ENCODE measurements at places on chromosomes 12 and 14.
A peak's percentile ranks its signal among the peaks of the same experiment; 100 is the strongest.

DNA sequence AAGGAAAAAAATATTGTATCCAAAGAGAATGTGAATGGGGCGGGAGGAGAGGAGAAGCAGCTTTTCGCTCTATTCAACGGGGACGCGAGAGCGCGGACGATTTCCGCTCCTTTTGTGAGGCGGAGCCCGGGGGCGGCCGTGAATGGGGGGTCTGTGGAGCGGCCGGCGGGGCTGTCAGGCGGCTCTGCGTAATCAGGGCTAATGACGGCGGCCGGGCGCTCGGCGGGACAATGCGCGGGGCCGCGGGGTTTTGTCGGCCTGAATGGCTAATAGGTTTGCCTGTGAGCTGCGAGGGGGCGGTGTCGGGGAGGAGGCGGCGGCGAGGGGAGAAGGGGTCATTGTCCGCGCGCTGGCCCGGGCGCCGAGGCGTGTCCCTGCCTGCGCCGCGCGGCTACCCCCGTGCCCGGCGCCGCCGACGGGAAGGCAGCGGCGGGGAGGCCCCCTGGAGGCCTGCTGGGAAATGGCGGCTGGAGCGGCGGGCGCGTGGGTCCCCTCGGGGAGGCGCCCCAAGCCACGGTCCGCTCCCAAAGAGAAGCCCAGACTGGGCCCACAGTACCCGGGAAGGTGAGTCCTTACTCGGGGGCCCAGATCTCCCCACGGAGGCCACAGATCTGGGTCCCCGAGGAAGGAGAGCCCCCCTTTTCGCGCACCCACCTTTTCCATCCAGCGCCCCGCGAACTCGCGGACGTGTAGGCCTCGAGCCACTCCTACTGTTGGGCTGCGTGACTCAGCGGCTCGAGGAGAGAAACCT lies 6.0 kb downstream of the SIX6 start:
- DNase-seq = no peak

DNA sequence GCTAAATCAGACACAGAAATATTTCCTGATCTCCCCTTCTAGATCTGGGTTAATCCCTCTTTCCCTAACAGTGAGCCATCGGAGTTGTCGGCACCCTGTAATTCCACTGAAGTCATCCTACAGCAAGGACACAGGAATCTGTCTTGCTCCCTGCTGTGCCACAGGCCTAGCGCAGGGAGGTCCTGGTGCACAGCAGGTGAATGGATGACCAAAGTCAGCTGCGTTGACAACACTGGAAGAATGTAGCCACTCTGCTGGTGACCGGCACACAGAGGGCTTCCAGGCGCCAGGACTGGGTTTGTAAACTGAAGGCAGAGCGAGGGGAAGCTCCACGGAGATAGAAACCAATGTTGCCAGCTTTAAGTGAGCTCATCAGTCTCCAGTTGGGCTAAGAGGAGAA lies 23.6 kb downstream of the TMEM229B start:
- DNase-seq = no peak

- no peak for DNase-seq
Measured at GRCh38 chr14:96040828-96041371, 1.7 kb downstream of the C14orf132 start.

- no peak for DNase-seq
Measured at GRCh38 chr12:11749943-11750690, 100.6 kb downstream of the ETV6 start.

DNA sequence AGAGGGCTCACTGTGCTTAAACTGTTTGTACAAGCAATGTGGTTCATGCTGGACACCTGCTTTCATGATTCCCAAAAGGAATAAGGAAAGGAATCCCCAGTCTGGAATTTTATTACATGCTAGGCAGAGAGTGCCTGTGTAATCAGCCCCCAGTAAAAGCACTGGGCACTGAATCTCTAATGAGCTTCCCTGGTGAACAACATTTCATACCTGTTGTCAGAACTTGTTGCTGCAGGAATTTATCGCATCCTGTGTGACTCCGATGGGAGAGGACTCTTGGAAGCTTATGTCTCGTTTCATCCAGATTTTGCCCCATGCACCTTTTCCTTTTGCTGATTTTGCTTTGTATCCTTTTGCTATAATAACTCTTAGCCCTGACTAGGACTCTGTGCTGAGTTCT lies 190.2 kb upstream of the HMGA2 start:
- DNase-seq = no peak

DNA sequence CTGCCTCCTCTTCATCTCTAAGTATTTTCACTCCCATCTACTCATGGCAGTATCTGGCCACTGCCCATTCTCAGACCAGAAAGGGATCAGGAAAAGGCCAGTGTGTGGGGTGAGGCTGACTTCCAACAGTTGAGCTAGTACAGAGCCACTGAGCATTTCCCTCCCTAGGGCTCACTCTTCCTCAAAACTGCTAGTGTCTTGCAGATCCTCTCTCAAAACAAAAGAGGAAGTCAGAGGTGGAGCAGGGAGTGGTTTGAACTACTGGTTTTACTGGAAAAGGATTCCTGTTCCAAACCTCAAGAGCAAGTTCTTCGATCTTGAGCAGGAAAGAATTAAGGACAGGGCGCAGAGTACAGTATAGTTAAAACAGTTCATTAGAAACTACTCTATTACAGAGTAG lies 11.7 kb upstream of the RNASE10 start:
- no peak for DNase-seq

GRCh38 chr12:97306147-97306546 lies 156.5 kb upstream of the RMST start:
- no peak for DNase-seq

DNA sequence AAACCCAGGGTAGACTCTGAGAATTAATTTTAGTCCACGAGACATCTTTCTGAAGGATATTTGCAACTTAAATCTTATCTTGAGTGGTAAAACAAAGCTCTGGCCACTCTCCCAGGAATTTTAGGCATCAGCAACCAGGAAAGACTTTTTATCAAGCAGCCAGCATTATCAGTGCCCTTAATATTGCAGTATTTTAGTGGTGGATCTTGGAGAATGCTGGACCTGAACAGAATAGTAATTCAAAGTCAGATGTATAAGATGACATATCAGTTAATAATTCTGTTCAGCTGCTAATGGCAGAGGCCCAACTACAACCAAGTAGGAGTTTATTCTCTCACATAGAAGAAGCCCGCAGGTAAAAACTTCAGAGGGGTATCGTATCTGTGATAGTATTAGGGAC lies 59.0 kb upstream of the CRY1 start:
- DNase-seq = no peak

DNA sequence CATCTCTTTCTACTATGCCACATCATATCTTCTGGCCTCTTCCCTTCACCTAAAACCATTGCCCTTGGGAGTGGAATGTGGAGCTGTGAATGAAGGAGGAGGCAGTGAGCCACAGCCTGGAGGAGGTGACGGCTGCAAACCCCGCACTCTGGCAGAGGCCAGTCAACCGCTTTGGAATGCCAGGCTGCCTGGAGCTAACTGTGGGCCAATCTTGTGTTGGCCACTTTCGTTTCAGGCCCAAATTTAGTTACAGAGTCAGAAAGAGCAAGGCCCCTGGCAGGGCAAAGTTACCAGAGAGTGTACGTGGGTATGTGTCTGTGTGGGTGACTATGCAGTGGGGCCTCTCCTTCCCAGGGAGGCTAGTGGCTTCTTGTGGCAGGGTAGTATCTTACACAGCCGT lies 40.1 kb downstream of the CACNA1C start:
- no peak for DNase-seq

DNA sequence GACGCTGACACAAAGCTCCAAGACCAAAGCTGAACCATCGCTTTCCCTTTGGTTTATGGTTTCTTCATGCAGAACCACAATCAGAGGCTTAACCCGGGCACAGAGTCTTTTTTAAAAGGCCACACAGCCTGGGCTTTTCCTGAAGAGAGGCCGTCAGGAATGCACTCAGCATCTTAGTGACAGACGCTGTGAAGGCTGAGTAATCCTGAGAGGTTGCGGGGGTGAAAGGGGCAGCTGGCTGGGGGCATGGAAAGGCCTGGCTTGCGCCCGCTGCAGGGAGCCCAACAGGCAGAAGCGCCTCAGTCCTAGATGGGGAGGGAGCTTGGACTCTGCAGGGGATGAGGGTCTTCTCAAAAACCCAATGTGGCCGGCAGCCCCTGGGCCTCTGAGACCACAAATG lies 13.6 kb downstream of the CTDSP2 start:
- DNase-seq = no peak

DNA sequence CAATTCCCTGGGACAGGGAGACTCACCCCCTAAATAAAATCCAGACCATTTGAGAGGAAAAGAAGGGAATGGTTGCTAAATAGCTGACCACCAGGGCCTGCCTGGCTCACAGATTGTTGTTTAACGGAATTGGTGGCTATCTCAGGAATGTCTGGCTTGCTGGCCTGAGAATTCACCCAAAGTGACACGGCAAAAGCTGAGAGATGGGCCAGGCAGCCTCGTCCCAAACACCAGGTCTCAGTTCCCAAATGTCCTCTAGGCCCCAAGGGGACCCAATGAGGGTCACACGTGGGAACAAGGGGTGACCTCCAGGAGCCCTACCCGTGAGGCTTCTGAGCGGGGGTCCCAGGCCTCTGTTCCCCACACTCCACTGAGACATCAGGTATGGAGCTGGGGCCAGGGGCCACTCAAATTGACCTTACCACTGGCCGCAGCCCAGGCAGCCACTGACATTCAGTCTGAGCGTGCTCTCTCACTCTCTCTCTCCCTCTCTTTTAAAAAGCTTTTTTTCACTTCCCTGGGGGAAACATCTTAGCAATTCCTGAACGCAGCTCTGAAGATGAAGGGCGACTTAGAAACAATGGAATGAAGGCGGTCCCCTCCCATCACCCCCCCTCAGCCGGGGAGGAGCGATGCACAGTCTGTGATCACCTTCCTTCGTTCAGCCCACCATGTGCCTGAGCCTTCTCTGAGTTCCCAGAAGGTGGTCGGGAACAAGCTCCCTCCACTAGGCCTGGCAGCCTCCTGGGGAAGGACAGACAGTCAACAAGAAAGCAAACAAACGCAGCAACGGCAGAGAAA lies 131.2 kb downstream of the SCARB1 start:
- DNase-seq = no peak

DNA sequence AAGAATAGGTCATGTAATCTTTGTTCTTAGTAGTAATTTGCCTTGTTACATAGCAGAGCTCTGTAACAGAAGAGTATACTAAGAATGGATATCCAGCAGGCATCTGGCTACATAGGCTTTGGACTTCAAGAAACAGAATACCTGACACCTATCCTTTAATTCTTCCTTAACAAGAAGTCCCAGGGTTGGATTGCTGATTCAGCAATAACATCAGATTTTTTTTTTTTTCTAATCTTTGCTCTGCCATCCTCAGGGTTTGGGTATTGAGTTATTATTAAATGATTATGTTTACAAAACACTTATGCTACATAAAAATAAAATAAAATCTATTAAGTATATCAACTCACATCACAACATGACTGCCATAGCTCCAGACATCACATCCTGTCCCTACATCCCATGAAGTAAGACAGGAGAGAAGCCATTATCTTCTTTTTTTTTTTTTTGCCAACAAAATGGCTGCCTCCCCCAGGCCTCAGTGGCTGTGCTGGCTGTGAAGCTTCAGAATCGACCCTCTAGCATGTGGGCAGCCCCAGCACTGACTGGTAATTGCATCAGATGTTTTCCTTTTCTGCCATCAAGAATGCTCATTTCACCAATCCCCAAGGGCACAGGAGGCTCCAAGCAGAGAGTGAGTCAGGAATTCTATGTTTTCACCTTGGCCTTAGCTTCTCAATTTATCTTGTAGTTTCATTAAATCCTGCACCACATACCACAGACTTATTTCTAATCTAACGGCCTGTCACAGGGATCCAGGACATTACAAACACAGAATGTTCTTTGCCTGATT lies 186.2 kb downstream of the DICER1 start:
- DNase-seq = no peak

- DNase-seq = no peak
Measured at GRCh38 chr14:63245893-63246292, 41.6 kb downstream of the RHOJ start.

- DNase-seq = no peak
Measured at GRCh38 chr12:105334001-105334400, 3.5 kb downstream of the C12orf75 start.

DNA sequence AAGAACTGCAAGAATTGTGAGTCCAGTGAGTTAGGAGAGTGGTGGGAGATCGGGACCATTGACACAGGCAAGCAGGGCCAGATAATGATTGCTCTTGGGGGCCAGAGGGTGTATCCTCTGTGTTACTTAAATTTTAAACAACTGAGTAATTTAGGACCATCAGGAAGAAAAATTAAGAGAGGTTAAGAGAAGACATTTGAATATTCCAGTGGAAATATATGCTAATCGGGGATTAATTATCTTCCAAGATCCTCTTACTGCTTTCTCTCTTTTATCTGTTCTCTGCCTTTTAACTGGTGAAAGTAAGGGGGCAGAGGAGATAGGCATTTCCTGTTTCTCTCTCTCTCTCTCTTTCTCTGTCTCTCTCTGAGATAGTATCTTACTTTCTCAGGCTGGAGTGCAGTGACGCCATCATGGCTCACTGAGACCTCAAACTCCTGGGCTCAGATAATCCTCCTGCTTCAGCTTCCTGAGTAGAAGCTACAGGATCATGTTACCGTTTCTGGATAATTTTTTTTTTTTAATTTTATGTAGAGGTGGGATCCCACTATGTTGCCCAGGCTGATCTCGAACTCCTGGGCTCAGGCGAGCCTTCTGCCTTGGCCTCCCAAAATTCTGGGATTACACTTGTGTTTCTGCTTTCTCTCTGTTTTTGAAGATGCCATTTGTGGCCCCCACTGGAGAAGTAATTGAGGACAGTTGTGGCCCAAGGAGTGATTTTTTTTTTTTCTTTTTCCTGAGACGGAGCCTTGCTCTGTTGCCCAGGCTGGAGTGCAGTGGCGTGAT lies 85.1 kb downstream of the DIP2B start:
- peak; percentile 6 for DNase-seq

DNA sequence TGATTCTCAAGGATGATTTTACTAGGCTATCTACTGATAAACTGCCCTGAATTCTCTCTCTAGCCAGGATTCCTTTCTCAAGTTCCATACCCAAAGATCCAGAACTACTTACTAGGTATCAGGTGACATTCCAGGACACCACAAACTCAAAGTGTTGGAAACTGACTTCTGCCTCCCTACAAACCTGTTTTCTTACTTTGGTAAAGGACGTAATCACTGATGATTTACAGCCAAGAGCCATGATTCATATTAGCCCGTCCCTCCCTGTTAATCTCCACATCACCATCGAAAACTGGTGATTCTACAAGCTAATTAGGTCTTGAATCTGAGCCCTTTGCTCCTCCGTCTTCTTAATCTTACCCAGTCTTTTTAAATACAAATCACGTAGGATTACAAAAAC lies 1.0 kb upstream of the ATG14 start:
- DNase-seq = no peak

DNA sequence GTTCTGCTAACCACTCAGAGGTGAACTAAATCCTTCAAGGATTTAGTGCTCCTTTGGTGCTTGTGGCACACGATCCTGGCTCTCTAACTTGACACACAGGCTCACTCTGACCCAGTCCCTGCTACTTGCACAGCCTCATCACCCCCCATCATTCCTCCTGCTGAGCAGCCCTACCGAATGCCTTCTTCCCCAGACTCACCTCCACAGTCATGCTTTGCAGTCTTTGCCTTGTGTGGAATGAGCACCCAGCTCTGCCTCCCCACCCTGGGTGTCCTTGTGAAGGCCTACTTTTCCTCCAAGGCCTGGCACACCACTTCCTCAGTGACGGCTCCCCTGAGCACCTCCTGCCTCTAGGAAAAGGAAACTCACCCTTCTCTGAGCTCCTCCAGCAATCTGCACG lies 7.9 kb upstream of the TINF2 start:
- no peak for DNase-seq

All from stimulated activated CD4-positive, alpha-beta T cell treated with anti-CD3 and anti-CD28 coated beads, TNF-alpha, amount 100 ng/mL, for 24 hours (primary cell).